ENCODE measurements at places on chromosomes 12 and 14.

DNA sequence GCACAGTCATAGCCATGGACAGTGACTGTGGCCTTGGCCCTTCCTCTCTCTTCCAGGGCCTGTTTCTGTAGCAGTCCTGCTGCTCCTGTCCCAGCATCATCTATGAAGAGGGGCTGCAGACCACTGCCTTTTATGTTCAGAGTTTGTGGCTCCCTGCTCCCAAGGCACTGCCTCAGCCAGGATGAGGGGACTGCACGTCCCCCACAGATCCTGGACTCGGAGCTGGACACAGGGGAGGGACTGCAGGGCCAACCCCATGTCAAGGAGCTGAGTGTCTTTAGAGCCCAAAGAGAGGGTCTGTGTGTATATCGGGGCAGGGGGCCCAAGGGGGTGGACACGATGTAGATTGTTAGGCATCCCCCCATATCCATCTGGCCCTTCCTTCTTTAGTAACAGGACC lies 60.6 kb upstream of the DIO3 start:
- no peak for DNase-seq

DNA sequence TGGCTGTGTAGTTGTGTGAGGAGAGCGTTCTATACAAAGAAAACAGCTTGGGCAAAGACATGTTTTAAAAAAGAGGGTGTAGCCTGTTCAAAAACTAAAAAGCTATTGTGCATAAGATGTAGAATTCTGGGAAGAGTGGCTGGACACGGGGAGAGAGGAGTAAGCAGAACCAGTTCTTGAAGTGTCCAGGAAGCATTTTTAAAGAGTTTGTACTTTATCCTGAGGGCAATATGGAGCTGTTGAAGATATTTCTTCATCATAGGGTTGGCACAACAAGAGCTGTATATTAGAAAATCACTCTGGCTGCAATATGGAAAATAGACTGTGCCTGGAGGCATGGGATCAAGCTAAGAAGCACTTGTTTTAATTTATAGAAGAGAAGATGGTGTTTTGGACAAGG lies 458.9 kb upstream of the LMO3 start:
- DNase-seq, result no peak

GRCh38 chr12:16330560-16330959 lies 16.9 kb upstream of the MGST1 start:
- DNase-seq, result no peak

- no peak for DNase-seq
Observed at GRCh38 chr14:96625426-96625985, 123.3 kb downstream of the PAPOLA start.

DNA sequence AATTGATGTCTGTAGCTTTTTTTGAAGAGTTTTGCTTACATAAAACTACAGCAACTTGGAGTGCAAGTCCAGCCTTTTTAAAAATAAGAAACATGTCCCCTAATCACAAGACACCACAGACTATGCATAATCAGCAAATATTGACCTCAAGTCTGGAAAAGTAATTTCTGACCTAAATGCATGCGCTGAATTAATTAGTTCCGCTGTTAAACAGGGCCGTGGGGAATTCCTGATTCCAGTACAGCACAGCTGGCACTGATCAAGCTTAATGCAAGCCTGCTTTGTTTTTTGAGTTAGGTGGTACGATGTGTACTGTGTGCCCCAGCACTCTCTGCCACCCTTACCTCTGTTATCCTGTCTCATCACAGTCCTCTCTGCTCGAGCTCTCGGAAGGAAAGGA lies 9.2 kb downstream of the MLH3 start:
- DNase-seq, result peak; percentile 48

DNA sequence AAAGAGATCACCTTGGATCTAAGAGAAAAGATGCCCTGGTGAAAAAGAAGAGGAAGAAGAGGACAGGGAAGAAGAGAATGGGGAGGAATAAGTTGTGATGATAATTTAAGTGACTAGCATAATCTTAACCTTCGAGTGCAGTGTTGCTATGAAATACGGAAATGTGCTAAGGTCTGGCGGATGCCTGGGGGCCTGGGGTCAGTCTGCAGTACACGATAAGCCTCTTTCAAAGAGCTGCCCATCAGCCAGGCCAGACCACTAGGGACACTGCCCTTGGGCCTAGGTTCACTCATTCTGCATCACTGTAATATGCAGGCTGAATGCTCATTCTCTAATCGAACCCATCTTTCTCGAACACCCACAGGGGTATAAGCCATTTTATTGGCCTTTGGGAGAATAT lies 83.4 kb downstream of the PLEKHG3 start:
- DNase-seq, result no peak

Measured in AG10803 (cell line).